ENCODE measurements at places on chromosomes 16 and 17.

- DNase-seq: no peak
Observed at GRCh38 chr16:11256661-11257130, 692 bp upstream of the SOCS1 start.

GRCh38 chr17:7634384-7634783, 4.4 kb downstream of the SHBG start:
- DNase-seq: no peak

DNA sequence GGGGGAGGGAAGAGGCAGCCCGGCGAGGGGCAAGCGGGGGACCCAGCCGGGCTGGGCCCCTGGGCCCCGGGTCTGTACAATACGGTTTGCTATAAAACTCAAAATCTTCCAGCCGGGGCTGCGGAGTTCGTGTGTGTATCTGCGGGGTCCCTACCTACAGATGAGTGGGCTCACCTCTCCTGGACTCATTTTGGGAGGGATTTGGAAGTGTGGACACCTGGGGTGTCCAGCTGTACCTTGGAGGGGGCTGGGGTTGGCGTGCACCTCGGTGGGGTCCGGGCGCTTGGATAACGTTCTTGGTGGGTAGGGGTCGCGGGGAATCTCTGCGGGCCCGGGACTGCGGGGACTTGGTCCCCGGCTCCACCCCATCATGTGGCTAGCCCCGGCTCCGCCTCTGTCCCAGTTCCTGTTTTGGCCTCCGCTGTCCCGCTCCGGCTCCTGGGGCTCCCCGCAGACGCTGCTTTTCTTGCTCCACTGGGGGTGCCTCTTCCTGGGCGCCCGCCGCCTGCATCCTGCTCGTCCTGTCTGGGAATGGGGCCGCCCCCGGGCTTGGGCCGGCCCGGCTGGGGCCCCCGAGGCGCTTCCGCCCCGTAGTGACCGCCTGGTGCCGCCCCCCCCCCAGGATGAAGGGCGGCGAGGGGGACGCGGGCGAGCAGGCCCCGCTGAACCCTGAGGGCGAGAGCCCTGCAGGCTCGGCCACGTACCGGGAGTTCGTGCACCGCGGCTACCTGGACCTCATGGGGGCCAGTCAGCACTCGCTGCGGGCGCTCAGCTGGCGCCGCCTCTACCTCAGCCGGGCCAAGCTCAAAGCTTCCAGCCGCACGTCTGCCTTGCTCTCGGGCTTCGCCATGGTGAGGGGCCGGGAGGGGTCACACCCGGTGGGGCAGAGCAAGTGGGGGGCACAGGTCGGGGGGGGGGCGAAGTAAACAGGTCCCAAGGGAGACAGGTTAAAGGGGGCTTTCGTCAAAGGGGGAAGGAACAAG, at the start of gene ORAI3:
TSS of gene ORAI3 (plus strand) at position 402 of the 983 bp plus-strand sequence. CDS start at position 624, 222 bp downstream.
- DNase-seq: peak; percentile 54

DNA sequence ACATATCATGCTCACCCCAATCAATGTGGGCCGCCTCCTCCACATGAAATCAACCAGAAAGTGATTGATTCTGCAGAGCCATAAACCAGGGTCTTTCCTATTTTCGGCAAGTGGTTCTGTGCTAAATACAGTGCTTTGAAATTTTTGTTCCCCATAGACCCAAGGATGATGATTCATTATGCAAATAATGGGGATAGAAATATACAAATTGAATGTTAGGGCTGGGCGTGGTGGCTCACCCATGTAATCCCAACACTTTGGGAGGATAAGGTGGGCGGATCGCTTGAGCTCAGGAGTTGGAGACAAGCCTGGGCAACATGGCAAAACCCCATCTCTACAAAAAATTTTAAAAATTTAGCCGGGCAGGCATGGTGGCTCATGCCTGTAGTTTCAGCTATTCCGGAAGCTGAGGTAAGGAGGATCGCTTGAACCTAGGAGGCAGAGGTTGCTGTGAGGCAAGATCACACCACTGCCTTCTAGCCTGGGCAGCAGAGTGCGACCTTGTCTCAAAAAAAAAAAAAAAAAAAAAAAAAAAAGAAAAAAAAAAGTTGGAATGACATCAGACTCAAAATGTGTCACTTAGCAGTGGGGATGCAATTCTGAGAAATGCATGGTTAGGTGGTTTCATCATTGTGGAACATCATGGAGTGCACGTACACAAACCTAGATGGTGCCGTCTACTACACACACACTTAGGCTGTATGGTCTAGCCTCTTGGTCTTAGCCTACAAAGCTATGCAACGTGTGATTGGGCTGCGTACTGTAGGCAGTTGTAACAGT, 581.7 kb downstream of the MAF start:
- no peak for DNase-seq

All from KG1 (cell line).